ENCODE measurements at places on chromosomes 6 and 20.

- no peak for DNase-seq
Observed at GRCh38 chr20:48597521-48598302, 230.1 kb downstream of the PREX1 start.

GRCh38 chr20:57661746-57662455, 41.7 kb upstream of the ZBP1 start:
- DNase-seq = no peak

GRCh38 chr6:34066218-34066571, 79.7 kb downstream of the GRM4 start:
- DNase-seq = no peak

GRCh38 chr20:23129891-23130621, 43.9 kb upstream of the CD93 start:
- no peak for DNase-seq

DNA sequence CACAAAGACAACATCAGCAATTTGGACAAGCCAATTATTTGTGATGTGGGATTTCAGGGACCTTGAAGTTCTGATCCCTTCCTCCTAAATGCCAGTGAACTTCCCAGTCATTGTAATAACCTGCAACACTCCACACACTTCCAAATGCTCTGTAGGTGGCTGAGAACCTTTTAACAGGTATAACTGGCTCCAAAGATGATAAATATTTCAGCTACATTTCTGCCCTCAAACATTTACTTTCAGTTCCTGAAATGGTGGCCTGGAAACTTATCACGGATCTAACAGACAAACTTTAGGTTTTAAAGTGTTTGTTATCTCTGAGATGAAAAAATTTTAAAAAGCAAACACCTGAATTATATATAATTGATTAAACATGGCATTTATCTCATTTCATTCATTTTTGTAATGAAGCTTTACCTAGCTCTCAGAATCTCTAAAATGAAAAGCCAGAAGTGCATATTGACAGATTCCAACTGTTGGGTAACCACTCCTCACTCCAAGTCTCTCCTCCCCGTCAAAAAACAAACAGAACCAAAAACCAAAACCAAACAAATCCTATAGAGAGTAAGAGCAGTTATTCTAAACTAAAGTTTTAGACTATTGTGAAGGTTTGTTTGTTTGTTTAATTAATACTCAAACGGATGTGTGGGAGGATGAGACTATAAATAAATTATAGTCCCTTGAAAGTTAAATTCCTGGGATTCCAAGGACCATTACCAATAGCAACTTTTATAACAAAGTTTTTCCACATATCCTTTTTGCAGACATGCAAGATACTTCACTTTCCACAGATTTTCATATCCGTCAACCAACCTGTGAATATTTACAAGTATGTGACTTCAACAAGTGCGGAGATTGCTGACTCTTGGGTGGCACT, 12.4 kb upstream of the KIAA0408 start:
- DNase-seq = no peak

DNA sequence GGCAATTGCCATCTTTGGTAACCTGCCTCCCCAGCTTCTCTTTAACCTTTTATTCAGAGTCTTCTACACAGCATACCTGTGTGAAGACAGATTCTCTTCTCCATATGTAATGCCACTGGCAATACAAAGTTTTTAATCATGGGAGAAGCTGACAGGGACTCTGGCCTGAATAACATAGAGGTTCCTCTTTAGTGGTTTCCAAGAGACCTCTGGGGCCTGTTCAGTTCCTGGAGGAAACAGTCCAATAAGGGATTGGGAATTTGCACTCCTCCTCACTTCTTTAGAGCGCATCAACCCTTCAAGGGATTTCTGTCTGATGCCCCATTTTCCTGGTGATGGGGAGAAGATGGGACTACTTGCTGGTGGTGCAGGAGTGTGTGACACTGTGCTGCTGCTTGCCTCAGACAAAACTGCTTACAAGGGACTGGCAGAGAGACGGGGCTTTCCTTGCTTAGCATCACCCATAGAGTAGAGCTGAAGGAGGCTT, 1.4 kb downstream of the RIMS1 start:
- no peak for DNase-seq

DNA sequence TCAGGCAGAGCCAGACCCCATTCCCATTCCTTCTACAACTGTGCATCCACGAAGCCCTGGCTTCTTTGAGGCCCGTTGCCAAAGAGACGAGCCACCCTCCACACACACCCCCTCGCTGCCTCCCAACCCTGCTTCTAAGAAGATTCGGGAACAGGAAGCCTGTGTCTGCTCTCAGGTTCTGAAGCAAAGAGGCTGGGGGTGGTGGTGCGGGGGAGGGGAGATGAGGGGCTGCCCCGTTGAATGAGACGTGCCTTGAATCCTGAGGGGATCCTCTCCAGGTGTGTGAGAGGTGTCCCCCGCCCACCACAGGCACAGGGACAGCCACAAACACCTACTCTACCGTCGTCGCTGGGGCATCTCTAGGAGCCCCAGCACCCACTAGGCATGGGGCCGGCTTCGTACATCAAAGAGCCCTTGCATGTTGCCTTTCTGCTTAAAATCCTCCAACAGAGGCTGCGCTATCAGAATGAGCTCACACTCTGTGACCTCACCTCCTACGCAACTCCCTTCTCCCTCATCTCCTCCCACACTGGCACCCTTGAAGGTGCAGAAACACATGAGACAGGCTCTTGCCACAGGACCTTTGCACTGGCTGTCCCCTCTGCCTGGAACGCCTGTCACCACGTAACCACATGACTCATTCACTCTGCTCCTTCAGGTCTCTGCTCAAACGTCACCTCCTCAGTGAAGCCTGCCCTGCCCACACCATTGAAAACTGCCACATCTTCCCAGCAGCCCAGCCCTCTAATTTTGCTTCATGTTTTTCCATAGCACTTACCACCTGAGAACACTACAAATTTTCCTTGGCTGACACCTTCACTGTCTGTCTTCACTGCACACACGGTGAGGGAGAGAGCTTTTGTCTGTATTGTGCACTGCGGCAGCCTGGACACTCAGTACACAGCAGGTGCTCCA, 58.5 kb downstream of the PREX1 start:
- DNase-seq = peak; percentile 92

DNA sequence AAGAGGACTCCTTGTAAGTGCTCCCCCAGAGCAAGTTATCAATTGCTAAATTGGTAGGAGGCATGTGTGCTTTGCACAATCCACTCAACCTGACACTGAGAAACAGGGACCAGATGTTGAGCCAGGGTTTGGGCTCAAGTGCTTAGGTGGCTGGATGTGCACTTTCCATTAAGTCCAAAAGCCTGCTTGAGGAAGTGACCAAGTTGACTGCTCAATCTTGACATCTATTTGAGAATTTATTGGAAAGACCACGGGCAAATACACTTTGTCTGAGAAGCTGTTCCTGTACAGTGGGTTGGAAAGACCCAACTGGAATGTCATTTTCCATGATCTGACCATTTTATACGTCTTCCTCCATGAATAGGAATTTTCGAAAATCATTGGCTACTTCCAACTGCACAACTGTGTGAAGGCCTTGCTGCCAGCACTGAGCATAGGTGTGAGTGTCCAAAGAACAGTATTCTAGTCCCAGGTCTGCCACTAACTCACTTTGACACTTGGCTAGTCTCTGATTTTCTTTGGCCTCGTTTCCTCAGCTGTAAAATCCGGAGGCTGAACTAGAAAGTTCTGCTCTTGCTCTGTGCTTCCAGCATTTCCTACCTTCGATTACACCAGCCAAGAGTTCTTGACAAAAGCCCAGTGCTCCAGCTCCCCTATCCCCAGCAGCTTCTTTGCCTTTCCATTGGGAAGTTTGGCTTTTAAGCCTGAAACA, 186.9 kb upstream of the ECI2 start:
- DNase-seq = no peak

GRCh38 chr20:46827718-46828458, 66.8 kb upstream of the EYA2 start:
- no peak for DNase-seq

DNA sequence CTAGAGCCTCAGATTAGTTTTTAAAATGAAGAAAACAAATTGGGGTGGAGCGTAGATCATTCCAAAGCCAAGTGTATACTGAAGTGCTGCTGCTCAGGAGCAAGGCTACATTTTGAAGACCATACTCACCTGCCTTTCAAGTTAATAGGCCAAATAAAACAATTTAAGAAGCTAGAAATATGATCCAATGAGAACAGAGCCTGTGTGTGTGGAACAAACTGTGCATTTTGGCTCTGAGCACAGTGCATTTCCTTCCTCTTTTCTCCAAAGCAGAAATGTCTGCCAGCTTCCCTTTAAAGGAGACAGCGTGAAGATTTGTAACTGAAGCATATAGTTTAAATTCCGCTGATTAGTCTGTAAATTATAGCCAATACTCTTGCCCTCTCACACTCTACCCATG, 3.2 kb upstream of the IFNGR1 start:
- no peak for DNase-seq

DNA sequence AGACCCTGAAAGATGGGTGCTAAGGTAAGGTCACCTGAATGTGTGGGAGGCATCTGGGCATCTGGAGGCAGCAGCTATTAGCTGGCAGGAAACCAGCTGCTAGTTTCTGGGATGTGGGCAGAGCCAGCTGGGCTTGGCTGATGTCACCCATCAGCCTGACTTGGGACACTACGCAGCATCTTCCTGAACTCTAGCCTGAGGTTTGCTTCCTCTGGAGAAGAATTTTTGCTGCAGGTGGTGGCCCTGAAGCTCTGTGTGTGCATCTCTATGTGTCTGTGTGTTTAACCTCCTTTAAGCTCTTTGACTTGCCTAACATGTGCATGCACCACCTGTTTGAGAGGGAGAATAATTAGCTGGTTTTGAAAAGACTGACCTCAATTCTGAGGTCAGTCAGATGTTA, 465.1 kb upstream of the CHD6 start:
- no peak for DNase-seq

DNA sequence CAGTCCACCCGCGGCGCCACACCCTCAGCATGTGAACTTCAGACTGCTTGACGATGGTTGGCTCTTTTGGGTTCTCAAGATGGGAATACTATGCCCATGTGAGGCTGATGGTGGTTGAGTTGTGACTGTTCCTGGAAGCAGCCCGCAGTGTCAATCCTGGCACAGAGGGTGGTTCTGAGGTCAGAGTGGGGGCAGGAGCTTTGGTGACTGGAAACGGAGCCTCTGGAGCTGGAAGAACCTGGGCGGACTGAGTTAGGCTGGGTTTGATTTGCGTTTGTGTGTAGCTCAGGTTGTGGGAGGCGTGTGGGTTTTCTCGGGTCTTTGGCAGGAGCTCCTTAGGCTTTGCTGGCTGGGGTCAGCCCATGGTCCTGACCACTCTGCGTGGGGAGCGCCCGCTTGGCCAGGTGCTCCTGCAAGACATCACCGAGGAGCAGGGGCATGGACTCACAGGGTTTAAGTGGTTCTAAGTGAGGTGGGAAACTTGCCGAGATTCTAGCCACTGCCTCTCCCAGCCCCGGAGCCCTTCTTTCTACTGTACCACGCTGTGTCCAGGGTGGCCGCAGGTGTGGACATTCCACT, 37.3 kb upstream of the SLC22A1 start:
- no peak for DNase-seq

DNA sequence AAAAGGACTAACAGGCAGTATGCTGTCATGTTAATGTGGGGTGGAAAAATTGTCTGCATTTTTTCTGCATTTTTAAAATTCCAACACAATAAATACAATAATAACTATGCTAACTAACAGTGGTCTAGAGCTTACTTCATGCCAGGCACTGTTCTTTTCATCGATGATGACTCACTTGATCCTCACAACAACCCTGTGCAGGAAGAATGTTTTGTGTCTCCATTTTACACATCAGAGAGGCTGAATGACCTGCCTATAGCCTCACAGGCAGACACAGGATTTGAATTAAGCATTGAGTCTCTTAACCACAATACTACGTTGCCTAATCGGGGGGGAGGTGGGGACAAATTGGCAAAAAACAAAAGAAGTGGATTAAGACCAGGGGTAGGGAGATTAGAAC, 26.9 kb upstream of the FANCE start:
- no peak for DNase-seq

- no peak for DNase-seq
Observed at GRCh38 chr6:12715437-12715836, 1.1 kb upstream of the PHACTR1 start.

- DNase-seq = no peak
Observed at GRCh38 chr20:64106435-64106961, 867 bp downstream of the NPBWR2 start.

GRCh38 chr6:145772846-145773245, 37.5 kb upstream of the EPM2A start:
- no peak for DNase-seq

GRCh38 chr6:21524201-21524600, 69.3 kb upstream of the SOX4 start:
- no peak for DNase-seq

- DNase-seq = no peak
Observed at GRCh38 chr20:39993742-39994141, 695.3 kb downstream of the MAFB start.

- DNase-seq = no peak
Observed at GRCh38 chr6:170152989-170153388, 137.9 kb downstream of the DLL1 start.

DNA sequence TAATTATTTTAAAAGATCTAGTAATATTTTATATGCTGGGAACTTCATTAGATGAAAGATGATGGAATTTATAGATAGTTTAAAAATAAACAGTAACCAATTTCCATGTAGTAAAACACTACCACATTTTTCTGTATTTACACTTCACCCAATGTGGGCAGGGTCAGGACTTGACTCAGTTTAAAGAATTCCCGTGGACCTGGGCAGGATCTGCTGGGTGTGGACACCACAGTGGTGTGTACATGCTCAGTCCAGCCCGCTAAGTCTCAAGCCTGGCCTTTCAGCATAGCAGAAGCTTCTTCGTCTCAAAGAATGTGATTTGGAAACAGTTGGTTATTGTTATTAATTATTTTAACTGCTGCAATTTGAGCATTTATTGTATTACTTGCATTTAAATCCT, 364.2 kb downstream of the SYNE1 start:
- DNase-seq = no peak

DNA sequence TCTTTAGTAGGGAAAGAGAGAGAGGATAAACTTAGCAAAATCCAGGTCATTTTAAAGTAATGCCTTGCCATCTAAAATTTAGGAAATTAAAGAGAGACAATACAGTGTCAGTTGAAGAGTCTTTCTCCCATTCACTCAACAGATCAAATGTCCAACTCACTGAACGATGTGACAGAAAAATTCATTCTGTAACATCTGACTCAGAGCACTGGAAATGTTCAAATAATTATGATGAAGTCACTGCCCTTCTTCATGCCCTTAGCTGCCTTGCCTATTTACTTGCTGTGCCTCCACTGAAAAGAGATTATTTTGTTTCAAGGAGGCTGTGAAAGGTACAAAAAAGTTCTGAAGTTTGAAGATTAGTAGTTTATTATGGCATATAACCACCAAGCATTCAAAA, 434.8 kb downstream of the ADGRB3 start:
- no peak for DNase-seq

GRCh38 chr6:45930420-45931040, 85.1 kb downstream of the CLIC5 start:
- DNase-seq = no peak

GRCh38 chr20:49558826-49559225, 9.1 kb downstream of the PTGIS start:
- DNase-seq = no peak

- DNase-seq = no peak
Observed at GRCh38 chr6:168735268-168735949, 294.4 kb downstream of the SMOC2 start.

GRCh38 chr6:145668844-145669243, 66.5 kb downstream of the EPM2A start:
- no peak for DNase-seq

GRCh38 chr6:139926711-139927110, 552.3 kb upstream of the CITED2 start:
- no peak for DNase-seq
